ENCODE measurements at places on chromosomes 5 and 9.

DNA sequence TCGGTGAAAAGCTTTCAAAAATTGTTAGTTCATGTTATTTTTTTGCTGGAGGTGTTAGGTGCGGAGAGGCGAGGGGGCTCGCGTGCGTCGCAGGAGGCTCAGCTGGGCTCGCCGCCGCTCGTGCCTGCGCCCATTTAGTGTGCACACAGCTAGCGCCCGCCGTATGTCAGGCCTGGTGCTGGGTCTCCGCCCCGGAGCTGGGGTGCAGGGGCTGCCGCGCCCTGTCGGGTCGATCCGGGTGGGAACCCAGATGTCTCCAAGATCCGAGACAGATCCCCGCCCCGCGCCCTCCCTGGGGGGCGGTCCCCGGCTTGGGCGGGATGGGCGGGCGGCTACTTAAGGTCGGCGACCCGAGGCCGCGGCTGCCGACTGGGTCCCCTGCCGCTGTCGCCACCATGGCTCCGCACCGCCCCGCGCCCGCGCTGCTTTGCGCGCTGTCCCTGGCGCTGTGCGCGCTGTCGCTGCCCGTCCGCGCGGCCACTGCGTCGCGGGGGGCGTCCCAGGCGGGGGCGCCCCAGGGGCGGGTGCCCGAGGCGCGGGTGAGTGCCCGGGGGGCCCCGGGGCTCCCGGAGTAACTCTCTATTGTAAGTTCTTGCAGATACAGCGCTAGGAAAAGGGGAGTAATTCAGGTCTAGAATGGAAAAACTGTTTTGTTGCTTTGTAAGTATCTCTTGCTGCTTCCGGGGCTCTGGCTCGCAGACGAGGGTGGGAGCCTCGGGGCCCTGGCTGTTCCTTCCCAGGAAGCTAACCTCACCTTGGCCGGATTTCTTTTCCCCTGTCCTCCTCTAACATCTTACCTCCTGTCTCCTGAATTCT, 31.7 kb downstream of the GSN start:
- no peak for DNase-seq

GRCh38 chr5:139767960-139768359, 27.6 kb upstream of the PSD2 start:
- no peak for DNase-seq

- no peak for DNase-seq
Measured at GRCh38 chr9:12859704-12860251, 85.0 kb downstream of the LURAP1L start.

DNA sequence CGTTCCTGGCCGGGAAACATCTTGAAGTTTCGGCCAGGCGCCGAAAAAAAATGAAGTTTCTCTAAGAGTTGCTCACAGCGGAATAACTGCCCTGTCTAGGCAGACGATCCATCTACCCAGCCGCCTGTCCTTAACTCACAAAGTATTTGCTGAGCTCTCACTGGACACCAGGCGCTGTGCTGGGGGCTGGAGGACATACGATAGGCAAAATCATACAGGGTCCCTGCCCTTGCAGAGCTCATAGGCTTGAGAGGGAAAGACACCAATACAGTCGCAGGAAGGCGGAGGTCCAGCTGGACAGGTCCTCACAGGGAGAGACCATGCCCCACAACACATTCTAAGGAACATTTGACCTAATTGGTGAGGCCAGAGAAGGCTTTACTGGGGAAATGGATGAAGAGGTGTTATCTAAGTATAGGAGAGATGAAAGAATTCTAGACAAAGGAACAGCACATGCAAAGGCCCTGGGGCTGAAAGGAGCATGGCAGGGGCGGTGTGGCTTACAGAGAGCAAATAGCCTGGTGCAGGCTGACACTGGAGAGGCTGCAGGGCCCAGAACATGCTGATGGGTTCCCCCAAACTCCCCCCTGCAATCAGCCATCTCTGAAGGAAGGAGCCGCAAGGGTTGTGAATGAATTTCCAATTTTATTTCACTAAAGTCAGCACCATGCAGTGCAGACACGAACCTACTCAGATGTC, 2.0 kb upstream of the MXD3 start:
- no peak for DNase-seq

DNA sequence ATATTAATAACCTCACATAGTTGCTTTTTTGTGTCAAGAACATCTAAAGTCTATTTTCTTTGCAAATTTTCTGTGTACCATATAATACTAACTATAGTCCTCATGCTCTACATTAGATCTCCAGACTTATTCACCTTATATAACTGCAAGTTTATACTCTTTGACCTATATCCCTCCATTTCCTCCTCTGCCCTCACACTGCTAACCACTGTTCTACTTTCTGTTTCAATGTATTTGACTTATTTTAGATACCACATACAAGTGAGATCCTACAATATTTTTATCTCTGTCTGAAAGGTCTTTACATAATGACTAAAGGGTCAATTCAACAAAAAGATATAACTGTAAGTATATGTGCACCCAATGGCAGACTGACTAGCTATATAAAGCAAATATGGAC, 789.7 kb upstream of the ZNF608 start:
- DNase-seq = no peak

DNA sequence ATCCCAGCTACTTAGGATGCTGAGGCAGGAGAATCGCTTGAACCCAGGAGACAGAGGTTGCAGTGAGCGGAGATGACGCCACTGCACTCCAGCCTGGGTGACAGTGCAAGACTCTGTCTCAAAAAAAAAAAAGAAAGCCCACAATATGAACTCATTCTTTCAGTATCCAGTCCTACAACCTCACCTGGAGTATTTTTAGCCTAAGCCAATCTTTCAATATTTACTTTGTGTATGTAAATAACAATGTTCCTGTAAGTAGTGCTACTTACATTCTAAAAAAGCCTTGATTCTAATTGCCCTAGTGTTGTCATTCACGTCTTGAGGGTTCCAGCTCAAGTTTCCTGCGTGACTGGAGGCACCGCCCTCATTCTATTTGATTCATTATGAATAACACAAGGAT, 62.0 kb downstream of the BHMT start:
- DNase-seq = no peak

DNA sequence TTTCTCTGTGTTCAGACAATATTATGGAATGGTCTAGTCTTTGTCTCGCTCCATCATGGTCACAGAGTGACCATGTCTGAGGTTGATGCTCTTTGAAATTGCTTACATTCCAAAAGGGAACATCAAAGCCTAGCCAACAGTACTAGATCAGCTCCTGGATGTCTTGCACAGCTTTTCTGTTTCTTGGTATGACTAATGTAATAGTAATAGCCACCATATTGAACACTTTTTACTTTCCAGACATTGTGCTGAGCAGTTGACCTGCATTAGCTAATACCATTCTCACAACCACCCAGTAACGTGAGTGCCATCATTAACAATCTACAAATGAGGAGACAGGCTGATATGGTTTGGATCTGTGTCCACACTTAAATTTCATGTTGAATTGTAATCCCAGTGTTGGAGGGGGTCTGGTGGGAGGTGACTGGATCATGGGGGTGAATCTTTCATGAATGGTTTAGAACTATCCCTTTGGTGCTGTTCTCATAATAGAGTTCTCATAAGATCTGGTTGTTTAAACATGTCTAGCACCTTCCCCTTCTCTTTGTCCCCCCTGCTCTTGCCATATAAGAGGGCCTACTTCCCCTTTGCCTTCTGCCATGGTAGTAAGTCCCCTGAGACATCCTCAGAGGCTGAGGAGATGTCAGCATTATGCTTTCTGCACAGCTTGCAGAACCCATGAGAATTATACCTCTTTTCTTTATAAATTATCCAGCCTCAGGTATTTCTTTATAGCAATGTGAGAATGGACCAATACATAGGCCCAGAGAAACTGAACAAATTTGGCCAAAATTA, 577.5 kb upstream of the CLINT1 start:
- DNase-seq = no peak

GRCh38 chr9:93196096-93197055, 12.4 kb downstream of the WNK2 start:
- DNase-seq = no peak

GRCh38 chr9:97560851-97561250, 59.4 kb downstream of the TMOD1 start:
- DNase-seq = no peak

- DNase-seq = no peak
Measured at GRCh38 chr5:180136630-180137381, 65.2 kb upstream of the RNF130 start.

- DNase-seq = no peak
Measured at GRCh38 chr5:173925449-173926071, 37.4 kb downstream of the CPEB4 start.

- DNase-seq = no peak
Measured at GRCh38 chr5:179407191-179408175, 62.2 kb upstream of the ADAMTS2 start.

DNA sequence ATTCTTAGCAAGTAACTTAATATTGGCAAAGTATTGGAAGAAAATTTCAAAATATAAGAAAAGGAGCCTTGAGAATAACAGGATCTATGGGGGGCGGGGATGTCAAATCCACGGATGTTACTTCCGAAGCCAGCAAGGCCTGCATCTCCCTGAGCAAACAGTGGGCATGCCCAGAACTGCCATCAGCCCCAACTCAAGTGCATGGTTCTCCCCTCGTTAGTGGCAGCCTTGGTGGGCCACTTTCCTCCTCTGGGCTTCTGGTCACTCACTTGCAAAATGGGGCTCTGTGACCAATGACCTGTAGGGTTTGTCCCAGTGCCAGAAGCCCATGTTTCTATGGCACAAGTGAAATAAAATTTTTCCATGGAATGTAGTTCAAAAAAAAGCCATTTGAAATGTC, 27.2 kb upstream of the MED10 start:
- no peak for DNase-seq

GRCh38 chr9:38000332-38000731, 68.7 kb downstream of the SHB start:
- no peak for DNase-seq

- DNase-seq = peak; percentile 34
Measured at GRCh38 chr9:96020792-96021550, 145.5 kb downstream of the ERCC6L2 start.

GRCh38 chr5:108379722-108380530, 2.0 kb downstream of the FBXL17 start:
- DNase-seq = no peak

DNA sequence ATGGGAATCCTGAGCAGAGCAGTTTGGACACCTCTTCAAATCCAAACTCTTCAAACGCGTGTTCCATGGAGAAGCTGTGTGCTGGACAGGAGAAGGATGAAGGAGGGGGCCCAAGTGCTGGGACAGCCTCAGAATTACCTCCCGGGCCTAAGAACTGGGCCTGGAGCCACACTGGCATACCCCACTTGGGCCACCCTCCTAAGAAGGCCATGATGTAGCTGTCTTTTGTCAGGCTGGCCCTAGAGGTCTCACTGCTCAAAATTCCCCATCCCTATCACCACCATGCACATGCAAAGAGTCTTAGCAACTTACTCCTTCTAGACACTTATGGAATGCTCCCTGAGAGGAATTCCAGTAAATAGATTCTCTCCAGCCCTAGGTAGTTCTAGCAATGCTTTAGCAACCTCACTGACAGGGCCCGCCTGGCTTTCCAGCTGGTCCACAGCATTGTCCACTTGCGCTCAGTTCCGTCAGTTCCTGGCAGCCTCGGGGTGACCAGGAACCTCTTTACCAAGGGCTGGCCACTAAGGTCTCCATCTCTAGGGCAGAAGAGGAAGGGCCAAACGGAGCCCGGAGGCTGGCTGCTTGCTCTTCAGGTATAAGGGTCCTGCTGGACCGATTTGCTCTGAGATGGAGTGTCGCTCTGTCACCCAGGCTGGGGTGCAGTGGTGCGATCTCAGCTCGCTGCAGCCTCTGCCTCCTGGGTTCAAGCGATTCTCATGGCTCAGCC, 75.3 kb downstream of the RGS3 start:
- no peak for DNase-seq

DNA sequence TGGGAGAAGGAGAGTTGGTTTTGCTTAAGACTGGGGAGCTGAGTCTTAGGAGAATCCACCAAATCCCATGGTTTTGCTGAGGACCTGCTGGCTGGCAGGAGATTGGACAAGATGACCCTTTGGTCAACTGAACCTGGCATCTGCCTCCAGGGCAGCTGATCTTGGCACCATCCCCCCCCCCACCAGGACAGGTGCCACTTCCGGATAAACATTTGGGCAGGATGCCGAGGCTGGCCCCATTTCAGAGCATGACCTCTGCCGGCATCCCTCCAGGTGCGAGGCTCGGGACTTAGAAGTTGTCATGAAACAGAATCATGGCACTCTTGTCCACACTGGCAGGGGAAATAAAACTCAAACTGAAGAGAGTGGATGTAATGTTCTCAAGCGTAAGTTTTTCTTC, 165.6 kb downstream of the MACROH2A1 start:
- DNase-seq = no peak

DNA sequence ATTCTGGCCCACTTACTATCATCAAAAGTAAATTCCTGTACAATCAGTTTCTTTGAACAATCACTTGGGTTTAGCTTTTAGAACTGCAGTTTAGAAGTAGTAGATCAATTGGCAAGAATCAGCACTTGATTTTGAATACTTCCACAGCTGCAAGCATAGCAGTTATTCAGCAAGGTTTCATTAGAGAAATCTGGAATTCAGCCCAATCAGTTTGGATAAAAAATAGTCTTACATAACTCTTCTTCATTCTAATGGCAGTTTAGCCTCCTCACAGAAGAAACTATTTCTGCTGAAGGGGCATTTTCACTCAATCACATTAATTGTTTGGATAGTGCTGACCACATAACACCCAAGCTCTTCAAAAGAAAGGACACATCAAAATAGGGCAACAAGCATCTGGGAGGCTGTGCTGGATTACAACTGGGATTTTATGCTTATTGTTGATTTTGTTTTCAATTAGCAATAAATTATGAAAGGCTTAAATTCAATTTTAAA, 336.2 kb upstream of the PDE4D start:
- no peak for DNase-seq

GRCh38 chr9:123395689-123396511, 39.9 kb downstream of the CRB2 start:
- no peak for DNase-seq

- no peak for DNase-seq
Measured at GRCh38 chr5:101663543-101663942, 632.5 kb downstream of the SLCO4C1 start.

DNA sequence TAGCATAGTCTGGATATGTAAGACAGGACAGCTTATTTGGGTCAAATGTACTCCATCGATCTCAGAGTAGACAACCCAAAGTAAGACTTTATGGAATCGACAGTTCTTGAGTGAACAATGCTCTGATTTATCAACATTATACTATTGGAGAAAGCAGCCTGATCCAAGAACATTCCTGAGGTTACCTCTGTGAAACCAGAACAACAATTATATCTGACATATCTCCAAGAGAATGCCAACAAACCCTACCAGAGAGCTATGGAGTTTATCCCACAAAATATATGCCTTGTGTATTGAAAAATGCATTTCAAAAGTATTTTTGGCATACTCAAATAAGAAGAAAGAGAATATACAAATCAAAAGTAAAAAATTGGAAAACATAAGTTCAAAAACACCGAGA, 1985.9 kb downstream of the EFNA5 start:
- DNase-seq = no peak

DNA sequence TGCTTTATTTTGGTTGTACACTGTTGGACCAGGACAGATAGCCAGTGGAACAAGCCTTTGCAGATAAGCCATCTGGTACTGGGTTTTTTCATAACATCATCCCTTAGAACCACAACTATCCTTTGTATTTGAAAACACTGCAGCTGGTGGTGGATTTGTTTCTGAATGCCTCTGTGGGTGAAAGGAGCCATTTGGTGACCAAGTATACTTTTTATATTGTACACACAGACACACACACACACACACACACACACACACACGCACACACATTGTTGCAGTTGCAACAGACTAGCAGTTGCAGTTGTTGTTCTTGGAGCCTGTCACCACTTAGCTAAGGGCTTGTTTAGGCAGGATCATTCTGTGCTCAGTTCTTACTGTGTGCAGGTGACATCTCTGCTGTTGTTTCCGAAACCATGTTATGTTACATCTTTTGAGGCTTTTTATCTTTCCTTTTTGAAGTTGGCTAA, 22.9 kb upstream of the CAVIN4 start:
- DNase-seq = no peak

GRCh38 chr9:4371108-4371507, 71.2 kb upstream of the GLIS3 start:
- DNase-seq = no peak

Data from stimulated activated CD8-positive, alpha-beta memory T cell treated with anti-CD3 and anti-CD28 coated beads, Interleukin-15, amount 100 ng/mL, for 1 hour (primary cell).